ENCODE measurements at places on chromosomes 5 and 9.

DNA sequence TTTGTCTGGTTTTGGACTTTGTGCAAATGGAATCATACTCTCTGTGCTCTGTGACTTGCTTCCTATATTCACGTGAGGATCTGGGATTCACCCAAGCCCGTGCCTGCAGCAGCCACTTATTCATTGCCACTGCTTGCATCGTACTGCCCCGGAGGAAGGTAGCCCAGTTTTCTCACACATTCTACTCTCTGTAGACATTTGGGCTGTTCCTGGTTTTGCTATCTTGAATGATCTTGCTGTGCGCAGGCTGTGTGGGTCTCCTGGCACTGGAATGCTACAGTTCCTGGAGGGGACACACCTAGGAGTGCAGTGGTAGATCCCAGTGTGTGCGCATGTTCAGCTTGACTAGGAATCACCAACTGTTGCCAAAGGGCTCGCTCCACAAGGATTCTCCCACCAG is 99.2 kb upstream of the BOD1 start:
- DNase-seq: no peak

- DNase-seq: no peak
Measured at GRCh38 chr9:130662099-130662969, 2.1 kb upstream of the PRDM12 start.

DNA sequence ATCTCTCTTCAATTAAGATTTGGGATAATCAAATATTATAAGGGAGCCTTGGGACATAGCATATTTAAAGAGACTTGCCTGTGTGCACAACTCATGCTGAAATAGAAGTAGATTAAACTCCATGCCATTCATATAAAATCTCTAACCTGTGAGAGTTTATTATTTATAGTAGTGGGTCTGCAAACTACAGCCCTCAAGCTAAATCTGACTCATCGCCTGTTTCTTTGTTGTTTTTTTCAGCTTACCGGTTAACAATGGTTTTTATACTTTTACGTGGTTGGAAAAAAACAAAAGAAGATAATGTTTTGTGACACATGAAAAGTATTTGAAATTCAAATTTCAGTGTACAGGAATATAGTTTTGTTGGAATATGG is 61.9 kb upstream of the GHR start:
- DNase-seq: no peak

- no peak for DNase-seq
Measured at GRCh38 chr5:10069637-10070313, 179.9 kb downstream of the ATPSCKMT start.

GRCh38 chr9:137029058-137029936 is 1.3 kb upstream of the ABCA2 start:
- DNase-seq: peak; percentile 74

DNA sequence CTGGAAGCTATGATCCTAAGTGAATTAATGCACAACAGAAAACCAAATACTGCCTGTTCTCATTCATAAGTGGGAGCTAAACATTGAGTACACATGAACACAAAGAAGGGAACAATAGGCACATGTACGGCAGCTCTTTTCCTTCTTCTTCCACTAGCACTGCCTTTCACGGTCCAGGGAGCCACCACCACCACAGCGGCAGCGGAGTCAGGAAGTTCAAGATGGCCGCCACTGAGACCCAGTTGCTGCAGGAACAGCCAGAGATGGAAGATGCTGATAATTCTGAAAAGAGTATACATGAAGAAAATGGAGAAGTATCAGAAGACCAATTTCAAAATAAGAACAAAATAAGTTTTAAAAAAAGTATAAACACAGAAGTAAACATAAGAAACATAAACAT is 39.5 kb upstream of the TNFSF15 start:
- DNase-seq: no peak

GRCh38 chr5:181246276-181247049 is 2.8 kb upstream of the RACK1 start:
- DNase-seq: peak; percentile 62

- DNase-seq: no peak
Measured at GRCh38 chr9:9552665-9553064, 1060.1 kb downstream of the PTPRD start.

DNA sequence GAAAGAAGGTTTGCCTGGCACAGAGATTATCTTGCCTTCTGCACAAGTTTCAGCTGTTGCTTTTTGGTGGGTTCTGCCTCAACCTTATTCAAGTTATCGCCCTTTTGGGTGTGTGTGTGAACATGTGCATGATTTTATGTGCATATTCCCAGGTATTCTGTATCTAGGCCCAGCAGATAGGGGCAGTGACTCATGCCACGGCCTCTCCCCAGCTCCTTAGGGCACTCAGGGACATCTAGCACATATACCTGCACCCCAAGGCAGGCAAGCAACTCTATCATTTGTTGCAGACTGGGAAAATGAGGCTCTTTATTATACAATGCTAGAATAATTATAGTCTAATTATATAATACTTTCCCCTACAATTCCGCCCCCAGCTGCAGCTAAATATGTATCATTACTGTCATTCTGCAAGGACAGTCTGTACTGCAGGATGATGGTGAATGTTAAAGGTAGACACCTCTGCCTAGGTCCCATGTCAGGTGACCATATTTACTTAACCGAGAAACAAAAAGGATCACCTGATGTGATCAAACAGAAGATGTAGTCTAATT is 128.9 kb downstream of the PDE8B start:
- no peak for DNase-seq

GRCh38 chr5:144503123-144503522 is 332.4 kb downstream of the KCTD16 start:
- DNase-seq: no peak

- DNase-seq: no peak
Measured at GRCh38 chr9:92669527-92669889, 423 bp downstream of the IPPK start.

- no peak for DNase-seq
Measured at GRCh38 chr9:34759432-34760134, 49.6 kb upstream of the CCL21 start.

- DNase-seq: no peak
Measured at GRCh38 chr5:12951846-12952245, 992.6 kb downstream of the DNAH5 start.

DNA sequence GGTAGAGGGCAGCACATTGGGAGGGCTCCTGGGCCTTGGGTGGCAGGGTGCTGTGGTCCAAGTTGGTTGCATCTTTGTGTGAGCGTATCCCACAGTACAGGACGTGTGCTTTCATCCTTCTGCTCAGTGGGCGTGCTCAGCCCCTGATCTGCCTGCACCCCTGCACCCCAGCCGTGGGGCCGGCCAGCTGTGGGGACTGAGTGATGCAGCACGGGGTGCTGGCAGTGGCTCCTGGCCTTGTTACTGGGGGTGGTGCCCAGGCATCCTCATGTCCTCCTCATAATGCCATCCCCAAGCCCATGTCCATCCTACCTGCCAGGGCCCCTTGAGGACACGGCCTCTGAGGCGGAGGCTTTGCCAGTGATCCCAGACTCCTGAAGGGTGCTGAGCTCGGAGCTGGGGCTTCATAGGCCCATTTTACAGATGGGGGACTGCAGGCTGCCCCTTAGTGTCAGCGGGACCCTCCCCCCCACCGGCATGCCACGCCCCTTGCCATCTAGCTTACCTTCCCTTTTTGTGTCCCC is 100.7 kb downstream of the PHF2 start:
- DNase-seq: no peak

- DNase-seq: no peak
Measured at GRCh38 chr9:137160716-137161557, 8.9 kb downstream of the LRRC26 start.

- peak; percentile 74 for DNase-seq
Measured at GRCh38 chr9:35658137-35658967, at the start of gene CCDC107. Gene CCDC107 (plus strand): TSS chr9:35658292. CDS start chr9:35658380, 88 bp downstream.

GRCh38 chr9:660227-660626 is 181.3 kb upstream of the DMRT1 start:
- DNase-seq: no peak

- no peak for DNase-seq
Measured at GRCh38 chr9:111186021-111186530, 143.9 kb downstream of the OR2K2 start.

DNA sequence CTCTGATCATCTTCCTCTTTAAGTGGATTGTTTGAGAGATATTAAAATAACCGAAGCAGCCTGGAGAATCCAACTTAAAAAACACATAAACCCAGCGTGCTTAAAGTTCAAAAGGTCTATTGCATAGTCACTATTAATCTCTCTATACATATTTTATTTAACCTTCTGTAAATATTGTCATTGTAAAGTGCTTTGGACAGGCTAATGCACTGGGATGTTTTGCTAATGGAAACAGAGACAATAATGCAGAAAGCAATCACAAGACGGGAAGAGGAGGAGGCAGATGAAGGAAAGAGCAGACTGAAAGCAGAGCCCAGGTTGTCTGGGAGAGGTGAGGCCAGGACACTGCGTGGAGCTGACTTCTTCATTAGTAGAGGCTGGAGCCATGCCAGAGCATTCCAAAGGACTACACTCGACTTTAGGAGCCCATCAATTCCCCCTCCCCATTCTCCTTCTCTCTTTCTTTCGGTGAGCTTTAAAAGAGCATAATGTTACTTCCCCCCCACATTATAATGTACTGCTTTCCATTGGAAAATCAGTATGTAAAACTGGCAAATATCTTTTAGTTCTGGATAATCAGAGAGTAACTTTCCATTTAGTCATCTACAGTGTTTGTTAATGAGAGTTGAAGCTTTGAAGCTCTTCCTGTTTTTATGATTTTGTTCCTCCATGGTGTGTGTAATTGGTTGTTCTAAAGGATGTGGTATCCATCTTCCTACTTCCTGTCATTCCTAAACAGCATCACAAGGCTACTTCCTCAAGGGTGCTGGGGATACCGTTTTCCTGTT is 307.3 kb upstream of the MPDZ start:
- no peak for DNase-seq

DNA sequence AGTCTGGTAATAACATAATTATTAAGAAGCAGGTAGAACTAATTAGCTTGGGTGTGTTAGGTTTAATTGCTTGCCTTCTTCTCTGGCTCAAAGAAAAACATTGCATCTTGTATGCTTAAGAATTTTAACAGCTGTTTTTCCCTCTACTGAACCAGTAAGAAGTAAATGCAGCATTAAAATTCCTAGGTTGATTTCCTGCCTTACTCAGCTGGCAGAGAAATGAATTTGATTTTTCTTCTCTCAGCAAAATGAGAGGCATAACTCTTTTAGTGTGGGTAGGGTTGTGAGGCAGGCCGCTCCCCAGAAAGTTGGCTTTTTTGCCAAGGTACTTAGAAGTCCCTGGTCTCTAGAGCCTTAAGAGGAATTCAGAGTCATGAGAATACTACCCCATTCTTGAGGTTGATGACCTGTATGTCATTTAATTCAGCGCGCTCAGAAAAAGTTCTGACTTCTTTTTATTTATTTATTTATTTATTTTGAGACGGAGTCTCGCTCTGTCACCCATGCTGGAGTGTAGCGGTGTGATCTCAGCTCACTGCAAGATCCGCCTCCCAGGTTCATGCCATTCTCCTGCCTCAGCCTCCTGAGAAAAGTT is 302.6 kb downstream of the ARHGEF28 start:
- no peak for DNase-seq

DNA sequence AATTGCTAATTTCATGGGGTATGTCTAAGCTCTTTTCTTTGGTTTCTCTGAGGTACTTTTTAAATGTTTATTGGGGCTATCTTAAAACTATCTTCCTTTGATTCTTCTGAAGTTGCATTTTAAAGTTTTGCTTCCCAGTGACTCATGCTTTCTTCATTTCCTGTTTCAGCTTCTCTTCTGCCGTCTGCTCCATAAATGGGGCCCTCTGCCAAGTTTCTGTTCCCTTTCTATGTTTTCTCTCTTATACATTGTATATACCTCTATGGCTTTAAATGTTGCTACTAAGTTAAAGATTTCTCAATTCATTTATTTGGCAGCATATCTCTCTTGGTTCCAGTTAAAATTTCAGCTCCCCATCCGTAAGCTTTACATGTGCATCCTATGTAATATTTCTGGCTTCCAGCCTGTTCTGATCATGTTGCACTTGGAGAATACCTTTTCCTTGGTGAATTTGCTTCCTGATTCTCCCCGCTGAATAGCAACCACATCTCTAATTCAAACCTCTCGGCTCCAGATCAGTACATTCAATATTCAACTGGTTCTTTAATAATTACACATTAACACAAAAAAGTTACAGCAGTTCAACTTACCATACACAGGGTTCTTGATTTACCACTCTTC is 125.3 kb downstream of the ST8SIA4 start:
- DNase-seq: no peak

DNA sequence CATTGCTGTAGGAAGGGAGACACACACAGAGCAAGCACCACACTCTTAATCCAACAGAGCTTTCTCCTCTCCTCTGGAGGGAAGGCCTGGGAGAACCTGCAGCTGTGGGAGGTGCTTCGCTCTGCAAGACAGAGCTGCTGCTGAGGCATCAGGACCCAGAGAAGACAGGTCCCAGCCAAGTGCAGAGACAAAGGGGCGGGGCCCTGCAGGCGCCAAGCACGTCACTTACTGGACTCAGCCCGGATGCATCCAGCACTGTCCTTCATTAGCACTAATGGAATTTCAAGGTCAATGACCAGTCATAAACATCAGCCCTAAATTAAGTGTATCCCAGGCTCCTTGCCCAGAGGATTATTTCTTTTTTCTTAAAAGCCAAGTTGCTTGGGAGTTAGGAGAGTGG is 337.1 kb upstream of the PANK3 start:
- no peak for DNase-seq

- no peak for DNase-seq
Measured at GRCh38 chr5:146088098-146088497, 17.3 kb downstream of the PLAC8L1 start.

DNA sequence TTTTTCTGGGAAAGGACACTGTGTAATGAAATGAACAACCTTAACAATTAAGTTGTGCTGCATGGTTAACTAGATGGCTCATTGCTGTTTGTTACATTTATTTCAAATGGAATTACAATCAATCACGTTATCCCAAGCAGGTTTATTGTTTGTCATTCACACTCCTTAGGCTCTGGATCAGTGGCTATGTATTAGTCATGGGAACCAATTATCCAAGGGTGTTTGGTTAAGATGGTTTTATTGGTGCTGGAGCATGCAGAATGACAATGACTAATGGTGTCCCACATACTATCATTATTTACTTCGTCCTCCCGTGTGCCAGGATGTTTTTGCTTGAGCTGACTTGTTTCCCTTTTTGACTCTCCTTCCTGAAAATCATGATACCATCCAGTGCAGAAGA is 10.6 kb upstream of the TRPC7 start:
- DNase-seq: no peak

GRCh38 chr5:9533562-9534364 is 12.1 kb downstream of the SEMA5A start:
- no peak for DNase-seq

DNA sequence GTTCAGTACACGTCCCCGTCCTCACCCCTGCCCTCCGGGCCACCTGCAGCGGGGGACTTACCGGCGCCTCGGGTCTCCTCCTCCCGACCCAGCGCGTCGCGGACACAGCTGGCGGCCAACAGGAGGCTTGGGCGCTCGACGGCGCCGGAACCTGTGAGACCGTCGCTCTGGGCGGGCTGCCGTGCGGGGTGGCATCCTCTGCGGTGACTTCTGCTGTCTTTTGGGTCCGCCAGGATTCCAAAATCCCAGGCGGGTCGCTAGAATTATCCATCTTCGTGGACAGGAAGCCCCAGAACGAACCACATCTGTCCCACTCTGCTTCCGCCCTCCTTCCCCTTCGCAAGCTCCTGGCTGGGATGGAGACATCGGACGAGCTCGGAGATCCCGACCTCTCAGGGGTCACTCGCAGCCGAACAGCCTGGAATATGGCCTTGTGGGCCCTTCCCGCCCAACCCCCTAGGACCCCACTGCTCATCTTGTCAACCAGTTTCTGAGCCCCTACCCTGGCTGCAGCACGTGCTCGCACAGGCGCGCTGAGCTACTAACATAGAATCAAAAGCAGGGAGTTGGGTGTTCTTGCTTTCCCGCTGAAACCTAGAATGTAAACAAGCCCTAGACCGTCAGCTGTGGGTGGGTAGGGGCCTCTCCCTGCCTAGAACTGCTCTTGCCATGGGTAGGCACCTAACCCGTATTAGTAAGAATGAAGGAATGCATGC is 947 bp upstream of the MARCHF3 start:
- peak; percentile 8 for DNase-seq

Measured in activated CD4-positive, alpha-beta T cell treated with anti-CD3 and anti-CD28 coated beads for 24 hours (primary cell).